ENCODE measurements at places on chromosomes 3 and 15. TPM values are rescaled to one million over a fixed set of nuclear protein-coding genes. Genes with fewer than 3 reads are reported as not detected.

SKOR1 gene
- total RNA-seq, result 0.60 TPM

FRMD5 gene
- 0.60 TPM for total RNA-seq

NEDD4 gene
- 30.9 TPM for total RNA-seq

IL16 gene
- total RNA-seq, result 18.5 TPM

CHRNA7 gene
- total RNA-seq, result 8.3 TPM

MFGE8 gene
- total RNA-seq, result 165 TPM

DUT gene
- total RNA-seq, result 84.7 TPM

SPTBN5 gene
- total RNA-seq, result 11.9 TPM

EPHA3 gene
- total RNA-seq, result 11.4 TPM

AP2M1 gene
- total RNA-seq, result 243 TPM

REC114 gene
- total RNA-seq, result not detected

CDC25A gene
- total RNA-seq, result 2.1 TPM

PYGO1 gene
- total RNA-seq, result 10.7 TPM

SLC51A gene
- not detected for total RNA-seq

CYP1A2 gene
- not detected for total RNA-seq

LRRN1 gene
- 4.7 TPM for total RNA-seq

SLC7A14 gene
- not detected for total RNA-seq

PLSCR5 gene
- total RNA-seq, result not detected

LMAN1L gene
- total RNA-seq, result not detected

GOLGA8H gene
- 1.5 TPM for total RNA-seq

TRIM42 gene
- not detected for total RNA-seq

PLAAT1 gene
- 0.96 TPM for total RNA-seq

GLCE gene
- total RNA-seq, result 15.5 TPM

GCSAM gene
- 0.49 TPM for total RNA-seq

HMCES gene
- total RNA-seq, result 32.2 TPM

ZDHHC19 gene
- not detected for total RNA-seq

GATA2 gene
- 57.8 TPM for total RNA-seq

SEMA6D gene
- total RNA-seq, result 8.8 TPM

ACTC1 gene
- 29.7 TPM for total RNA-seq

ACP3 gene
- total RNA-seq, result 5.0 TPM

PRRT3 gene
- total RNA-seq, result 3.5 TPM

PARP6 gene
- total RNA-seq, result 103 TPM

SMAD6 gene
- total RNA-seq, result 17.4 TPM

TGM5 gene
- 0.91 TPM for total RNA-seq

CHRD gene
- 16.8 TPM for total RNA-seq

ACKR4 gene
- total RNA-seq, result 10.4 TPM

SNX4 gene
- 31.0 TPM for total RNA-seq

ALDH1A2 gene
- total RNA-seq, result 72.7 TPM

TRAIP gene
- total RNA-seq, result 2.0 TPM

NR1I2 gene
- 1.2 TPM for total RNA-seq

CASR gene
- 0.08 TPM for total RNA-seq

CCR9 gene
- total RNA-seq, result not detected

CCDC66 gene
- 49.9 TPM for total RNA-seq

SPINK8 gene
- 12.0 TPM for total RNA-seq

CAND2 gene
- total RNA-seq, result 13.7 TPM

SCN11A gene
- 34.5 TPM for total RNA-seq

ADIPOQ gene
- total RNA-seq, result 0.60 TPM

ADGRG7 gene
- 0.78 TPM for total RNA-seq

TRH gene
- not detected for total RNA-seq

FRMD4B gene
- 28.6 TPM for total RNA-seq

ISLR gene
- total RNA-seq, result 37.4 TPM

PRICKLE2 gene
- total RNA-seq, result 43.7 TPM

CA12 gene
- 114 TPM for total RNA-seq

GOLGA6L6 gene
- not detected for total RNA-seq

MDFIC2 gene
- total RNA-seq, result not detected

ARRDC4 gene
- 13.6 TPM for total RNA-seq

THRB gene
- total RNA-seq, result 36.8 TPM

LINGO1 gene
- 1.7 TPM for total RNA-seq

Data from ureter (tissue), 1 donor.